Caco-2 (cell line): ENCODE measurements at places on chromosomes 5 and 9. TPM values are rescaled to one million over a fixed set of nuclear protein-coding genes. Genes with fewer than 3 reads are reported as not detected.

The PCDHGA9 gene
- 2.8 and 4.4 TPM in 2 replicates for total RNA-seq

The ARHGEF37 gene
- total RNA-seq: 0.70 and 0.86 TPM in 2 replicates

DNA sequence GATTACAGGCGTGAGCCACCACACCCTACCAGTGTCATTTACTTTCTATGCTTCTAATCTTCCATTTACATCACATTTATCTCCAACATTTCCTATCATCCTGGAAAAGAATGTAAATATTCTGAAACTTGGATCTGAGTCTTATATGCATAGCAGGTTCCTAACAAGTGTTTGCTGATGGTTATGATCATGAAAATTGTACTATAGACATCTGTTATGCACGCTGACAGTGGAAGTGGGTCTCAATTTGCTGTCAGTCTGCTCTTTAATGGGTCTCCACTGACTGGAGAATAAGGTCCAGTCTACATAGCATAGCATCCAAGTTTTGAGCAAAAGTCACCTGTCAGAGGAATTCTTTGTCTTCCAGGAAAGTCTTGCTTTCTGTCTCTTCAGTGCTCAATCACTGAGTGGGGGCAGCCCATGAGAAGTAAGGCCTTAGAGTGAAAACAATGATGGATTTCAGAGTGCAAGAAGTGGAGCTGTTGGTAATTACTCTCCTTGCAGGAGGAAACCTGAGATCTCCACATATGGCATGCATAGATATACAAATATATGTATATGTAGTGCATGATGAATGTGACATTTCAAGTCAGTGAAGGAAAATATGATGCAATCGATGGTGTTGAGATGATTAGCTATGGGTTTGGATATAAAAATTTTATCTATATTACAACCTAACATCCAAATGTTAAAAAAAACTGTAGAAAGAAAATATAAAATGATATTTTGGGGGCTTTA, 29.2 kb upstream of the MSANTD3 start:
- no peaks in the 10 kb centered on the region for H3K4me1 ChIP-seq
- no peaks in the 10 kb centered on the region for H3K36me3 ChIP-seq
- H3K4me3 ChIP-seq: no peak overlapping the region
- no peak overlapping the region for H3K27ac ChIP-seq
- DNase-seq: no peak

DNA sequence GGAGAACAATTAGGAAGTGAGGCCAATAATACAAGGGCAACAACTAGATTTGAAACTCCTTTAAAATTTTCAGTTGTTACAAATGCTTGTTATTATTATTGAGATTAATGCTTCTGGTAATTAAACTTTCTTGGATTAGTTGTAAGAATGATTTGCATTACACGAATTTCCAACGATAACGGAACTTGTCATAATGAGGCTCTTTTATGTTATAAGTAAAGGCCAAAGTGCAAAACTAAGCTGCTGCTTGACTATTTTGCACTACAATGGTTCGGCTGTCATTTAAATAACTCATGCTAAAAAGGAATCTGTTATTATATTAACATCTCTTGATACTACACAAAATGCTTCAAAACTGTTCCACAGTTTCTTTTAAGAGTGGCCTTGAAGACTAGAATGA, 1007.1 kb downstream of the PTPRD start:
- H3K27me3 ChIP-seq: no peaks in the 10 kb centered on the region
- H3K36me3 ChIP-seq: no peaks in the 10 kb centered on the region
- no peak for DNase-seq
- H3K4me3 ChIP-seq: no peak overlapping the region
- no peak overlapping the region for H3K27ac ChIP-seq
- no peaks in the 10 kb centered on the region for H3K4me1 ChIP-seq

DNA sequence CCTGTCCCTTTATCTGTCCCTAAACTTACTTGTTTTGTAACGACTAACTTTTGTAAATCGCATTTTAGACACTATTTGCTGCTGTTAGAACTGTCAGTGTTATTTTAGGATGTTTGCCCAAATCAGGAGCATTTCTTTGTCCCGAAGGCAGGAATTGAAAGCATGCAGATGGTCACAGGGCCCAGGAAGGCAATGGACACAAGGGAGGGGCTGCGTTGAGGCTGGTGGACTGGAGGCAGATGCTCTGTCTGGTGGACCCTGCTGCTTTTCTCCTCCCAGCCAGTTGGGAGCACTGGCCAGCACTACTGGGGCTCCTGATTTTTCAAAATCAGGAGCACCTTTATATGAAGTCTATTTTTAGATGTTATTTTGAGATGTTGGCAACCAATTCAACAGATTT, 31.7 kb downstream of the DOCK2 start:
- DNase-seq: no peak
- no peaks in the 10 kb centered on the region for H3K36me3 ChIP-seq
- H3K27me3 ChIP-seq: no peaks in the 10 kb centered on the region; the same call in 1 of the 2 replicates
- H3K4me1 ChIP-seq: no peaks in the 10 kb centered on the region
- H3K27ac ChIP-seq: no peak overlapping the region
- H3K4me3 ChIP-seq: no peak overlapping the region

DNA sequence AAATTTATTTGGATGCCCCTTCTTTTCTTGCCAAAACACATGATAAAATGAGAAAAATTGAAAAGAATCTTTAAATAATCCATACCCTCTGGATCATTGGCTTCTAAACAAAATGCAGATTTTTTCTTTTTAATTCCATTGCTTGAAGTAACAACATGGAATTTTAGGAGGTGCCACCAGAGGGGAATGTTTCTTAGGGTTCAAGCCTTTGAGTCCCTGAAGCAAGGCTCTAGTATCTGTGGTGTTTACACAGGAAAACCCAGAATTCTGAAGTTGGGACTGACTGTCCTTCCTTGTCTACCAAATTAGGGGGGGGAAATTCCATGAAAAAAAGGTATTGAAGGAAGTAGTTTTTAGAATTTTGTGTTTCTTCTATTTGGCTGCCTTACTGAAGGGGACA, 69.4 kb downstream of the LMNB1 start:
- H3K4me1 ChIP-seq: no peaks in the 10 kb centered on the region; the same call in 1 of the 2 replicates
- no peaks in the 10 kb centered on the region for H3K27me3 ChIP-seq
- H3K36me3 ChIP-seq: no peaks in the 10 kb centered on the region
- no peak overlapping the region for H3K27ac ChIP-seq
- no peak overlapping the region for H3K4me3 ChIP-seq
- no peak for DNase-seq

The TMOD1 gene
- total RNA-seq: 1.00 and 1.1 TPM in 2 replicates
